Stimulated activated naive B cell treated with anti-CD40 and anti-IgM and Interleukin-4, amounts not matched to agents 10 μg/mL and 1 μg/mL and 100 μg/mL, for 72 hours (primary cell): ENCODE measurements at places on chromosomes 1 and 21.

DNA sequence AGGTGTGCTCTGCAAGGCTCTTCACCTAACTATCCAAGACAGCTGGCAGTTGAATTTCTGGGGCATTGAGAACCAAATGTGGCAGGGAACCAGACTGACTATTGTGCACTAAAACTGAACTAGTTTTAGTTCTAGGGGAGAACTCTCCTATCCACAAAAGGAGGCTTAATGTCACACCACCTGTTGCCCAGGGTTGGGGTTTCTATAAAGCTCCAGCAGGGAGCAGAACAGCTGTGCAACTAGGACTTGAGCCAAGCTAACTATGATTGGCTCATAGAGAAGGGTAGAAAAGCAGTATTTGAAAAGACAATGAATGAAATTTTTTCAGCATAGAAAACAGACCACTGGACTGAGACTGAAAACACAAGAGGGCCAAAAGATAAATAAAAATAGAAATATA lies 53.3 kb upstream of the FGGY start:
- no peak overlapping the region for H3K4me3 ChIP-seq
- H3K4me1 ChIP-seq: no peaks in the 10 kb centered on the region
- H3K36me3 ChIP-seq: peaks cover 5% of the 10 kb centered on the region
- H3K27me3 ChIP-seq: peaks cover 3% of the 10 kb centered on the region
- H3K27ac ChIP-seq: no peak overlapping the region
- no peak for DNase-seq

DNA sequence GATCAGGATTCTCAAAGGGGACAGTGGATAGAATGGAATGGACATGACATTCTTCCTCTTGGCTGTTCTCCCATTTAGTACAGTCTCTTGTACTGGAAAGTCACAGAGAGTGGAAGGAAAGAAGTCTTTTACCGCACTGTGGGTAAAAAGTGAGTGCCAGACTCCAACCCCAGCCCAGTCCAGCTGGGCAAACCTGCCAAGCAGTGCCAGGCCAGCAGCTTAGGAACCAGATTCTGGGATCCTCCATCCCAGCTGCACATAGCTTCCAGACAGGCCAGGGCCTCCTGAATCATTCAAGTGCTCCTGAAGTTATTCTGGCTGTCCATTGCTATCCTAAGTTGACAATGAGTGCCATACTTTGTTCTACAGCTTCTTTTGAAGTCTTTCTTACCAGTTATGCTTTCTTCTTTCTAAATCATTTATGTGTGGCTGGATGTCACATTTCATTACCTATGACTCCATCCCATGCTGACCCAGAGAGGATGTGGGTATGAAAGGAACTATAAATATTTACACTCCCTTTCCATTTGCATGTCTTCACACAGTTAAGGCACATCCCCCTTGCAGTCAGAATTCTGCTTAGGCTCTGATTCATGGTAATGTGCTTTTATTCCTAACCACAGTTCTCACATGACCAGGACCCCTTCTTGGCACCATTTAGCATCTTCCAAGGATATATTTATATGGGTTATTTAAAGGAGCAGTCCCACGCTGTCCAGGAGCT lies 88.9 kb downstream of the AK5 start:
- no peaks in the 10 kb centered on the region for H3K36me3 ChIP-seq
- no peak overlapping the region for H3K4me3 ChIP-seq
- no peak for DNase-seq
- H3K27ac ChIP-seq: no peak overlapping the region
- no peaks in the 10 kb centered on the region for H3K4me1 ChIP-seq

DNA sequence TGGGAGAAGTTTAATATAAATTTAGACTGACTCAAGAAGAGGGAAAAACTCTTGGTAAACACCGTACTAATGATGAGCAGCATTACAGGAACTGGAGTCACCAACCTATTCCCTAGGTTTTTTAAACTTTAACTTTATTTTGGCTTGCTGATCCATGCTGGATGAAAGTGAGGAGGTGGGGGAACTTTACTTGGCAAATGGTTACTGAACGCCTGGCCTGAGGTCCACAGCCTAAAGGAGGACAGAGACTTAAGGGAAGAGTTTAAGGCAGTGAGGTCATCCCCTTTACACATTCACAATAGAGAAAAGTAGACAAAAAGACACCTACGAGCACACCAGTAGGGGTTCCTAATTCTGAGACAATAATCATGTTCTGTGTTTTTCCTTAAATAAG lies 25.6 kb upstream of the A3GALT2 start:
- no peak for DNase-seq
- H3K4me3 ChIP-seq: no peak overlapping the region
- H3K27ac ChIP-seq: no peak overlapping the region

DNA sequence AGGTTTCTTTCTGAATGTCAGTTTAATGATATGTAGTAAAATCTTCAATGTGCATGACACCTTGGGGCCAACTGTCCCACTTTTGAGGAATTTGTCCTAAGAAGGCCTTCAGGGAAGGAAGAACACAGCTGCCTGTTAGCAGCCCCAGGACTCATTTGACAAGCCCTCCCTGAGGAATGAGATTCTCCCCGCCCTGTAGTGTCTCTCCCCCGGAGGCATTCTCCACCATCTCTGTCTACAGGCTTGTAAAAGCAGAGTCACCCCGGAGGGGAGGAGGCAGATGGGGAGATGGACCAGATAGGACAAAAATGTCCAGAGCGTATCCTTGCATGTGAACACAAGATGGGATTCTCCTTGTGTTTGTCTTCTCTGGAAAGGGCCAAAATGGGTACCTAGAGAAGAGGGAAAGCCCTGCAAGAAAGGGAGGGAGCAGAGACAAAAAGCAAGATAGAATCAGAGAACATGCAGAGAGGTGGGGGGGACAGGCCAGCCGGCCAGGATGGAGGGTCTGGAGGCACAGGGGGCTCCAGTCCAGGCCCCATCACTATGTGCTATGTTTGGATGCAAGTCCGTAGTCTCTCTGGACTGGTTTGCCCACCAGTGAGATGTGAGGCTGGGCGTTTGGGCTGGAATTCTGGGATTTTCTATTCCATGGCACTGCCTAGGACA lies 12.0 kb upstream of the WNT3A start:
- no peak for DNase-seq
- H3K27me3 ChIP-seq: peaks cover 27% of the 10 kb centered on the region
- peaks cover 2% of the 10 kb centered on the region for H3K4me1 ChIP-seq
- no peak overlapping the region for H3K27ac ChIP-seq

DNA sequence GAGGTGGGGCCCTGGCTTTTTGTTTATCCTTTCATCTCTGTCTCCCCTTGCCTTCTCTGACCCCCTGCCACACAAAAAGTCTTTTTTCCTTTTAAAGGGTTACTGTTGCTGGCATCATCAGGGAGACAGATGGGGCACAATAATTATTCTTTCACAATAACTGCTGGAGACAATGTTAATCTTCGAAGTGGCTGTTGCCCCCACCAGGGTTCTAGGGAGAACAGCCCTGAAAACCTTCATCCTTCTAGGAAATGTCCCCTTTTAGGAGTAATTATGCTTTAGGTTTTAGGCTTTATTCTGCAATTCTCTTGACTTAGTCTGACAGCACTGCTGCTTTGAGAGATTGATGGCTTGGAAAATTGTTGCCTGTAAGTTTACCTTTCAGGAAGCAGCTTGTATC lies 150.0 kb downstream of the NOS1AP start:
- H3K27me3 ChIP-seq: peaks cover 26% of the 10 kb centered on the region
- no peaks in the 10 kb centered on the region for H3K4me1 ChIP-seq
- no peaks in the 10 kb centered on the region for H3K36me3 ChIP-seq
- no peak for DNase-seq
- H3K27ac ChIP-seq: no peak overlapping the region
- H3K4me3 ChIP-seq: no peak overlapping the region

DNA sequence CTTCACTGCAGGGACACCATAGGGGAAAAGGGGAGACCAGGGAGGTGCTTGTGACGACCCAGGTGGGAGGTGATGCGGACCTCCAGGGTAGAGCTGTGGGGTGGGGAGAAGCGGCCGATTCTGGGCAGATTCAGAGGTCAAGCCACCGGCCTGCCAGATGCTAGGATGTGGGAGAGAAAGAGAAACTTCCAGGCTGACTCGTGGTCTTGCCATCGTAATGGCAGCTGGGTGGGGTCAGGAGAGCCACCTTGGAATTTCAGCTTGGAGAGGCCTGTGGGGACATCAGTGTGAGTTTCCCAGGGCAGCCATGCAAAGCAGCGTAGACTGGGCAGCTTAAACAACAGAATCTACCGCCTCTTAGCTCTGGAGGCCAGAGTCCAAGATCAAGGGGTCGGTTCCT lies 258.0 kb upstream of the VAMP3 start:
- no peak for DNase-seq
- H3K27ac ChIP-seq: no peak overlapping the region
- H3K27me3 ChIP-seq: peaks cover 14% of the 10 kb centered on the region
- no peaks in the 10 kb centered on the region for H3K4me1 ChIP-seq
- H3K4me3 ChIP-seq: no peak overlapping the region

GRCh38 chr1:166836733-166837132 lies 2.5 kb upstream of the POGK start:
- no peak overlapping the region for H3K4me3 ChIP-seq
- peaks cover 13% of the 10 kb centered on the region for H3K27me3 ChIP-seq
- no peak overlapping the region for H3K27ac ChIP-seq

DNA sequence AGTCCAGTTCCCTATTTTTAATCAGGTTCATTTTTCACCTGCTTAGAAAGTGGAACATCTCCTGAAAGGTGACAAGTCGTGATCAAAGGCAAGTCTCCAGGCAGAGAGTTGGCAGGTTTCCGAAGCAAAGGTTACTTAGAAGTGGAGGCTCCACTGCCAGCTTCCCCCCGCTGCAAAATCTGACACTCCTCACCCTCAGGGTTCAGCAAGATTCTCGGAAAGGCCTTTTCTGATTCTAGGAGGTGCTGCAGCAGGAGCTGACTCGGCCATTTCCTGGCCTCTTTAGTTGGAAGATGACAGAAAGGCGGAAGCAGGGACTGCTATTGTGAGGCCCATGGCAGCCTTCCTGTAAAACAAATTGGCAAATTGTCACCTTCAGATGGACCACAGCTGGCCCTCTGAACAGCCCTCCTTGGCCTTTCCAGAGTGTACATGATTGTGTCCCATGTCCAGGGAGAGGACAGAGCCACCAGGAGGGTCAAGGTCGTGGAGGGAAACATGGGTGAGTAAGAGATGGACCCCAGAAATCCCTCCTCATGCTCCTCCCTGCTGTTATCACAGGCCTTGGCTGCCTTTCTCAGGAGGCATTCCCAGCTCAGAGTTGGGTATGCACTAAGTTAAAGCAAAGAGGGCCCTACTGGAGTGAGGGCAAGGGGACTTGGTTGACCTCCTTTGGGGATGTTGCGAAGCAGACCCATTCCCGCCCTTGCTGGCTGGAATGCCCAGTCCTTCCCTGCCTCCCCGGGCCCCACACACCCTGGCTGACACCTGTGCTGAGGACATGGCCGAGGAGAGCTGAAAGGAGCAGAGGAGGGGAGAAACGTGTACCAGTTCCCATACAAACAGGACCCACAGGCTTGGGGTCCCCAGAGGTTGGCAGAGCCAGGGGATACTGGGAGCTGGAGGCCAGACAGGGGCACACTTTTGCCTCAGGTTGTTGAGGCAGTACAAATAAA lies 115.5 kb upstream of the IRF2BP2 start:
- H3K4me1 ChIP-seq: peaks cover 86% of the 10 kb centered on the region
- no peak for DNase-seq
- no peaks in the 10 kb centered on the region for H3K36me3 ChIP-seq
- peak overlapping the region; percentile 68 for H3K4me3 ChIP-seq
- H3K27me3 ChIP-seq: no peaks in the 10 kb centered on the region
- peak overlapping the region; percentile 91 for H3K27ac ChIP-seq

DNA sequence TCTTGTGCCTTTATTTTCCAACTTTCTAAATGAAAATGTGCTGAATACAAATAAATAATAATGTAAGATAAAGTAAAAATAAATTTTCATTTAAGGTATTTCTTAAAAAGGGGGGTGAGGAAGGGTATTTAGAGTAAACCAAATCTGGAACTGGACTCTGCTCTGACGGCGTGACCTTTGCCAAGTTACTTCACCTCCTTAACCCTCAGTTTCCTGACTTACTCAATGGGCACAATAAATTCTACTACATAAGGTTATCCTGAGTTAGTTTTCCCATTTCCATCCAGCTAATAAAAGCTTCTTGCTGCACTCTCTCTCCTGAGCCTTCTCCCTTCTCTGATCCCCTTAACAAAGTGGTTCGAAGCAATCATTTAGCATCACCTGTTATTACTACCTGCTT lies 93.9 kb downstream of the NID1 start:
- no peaks in the 10 kb centered on the region for H3K27me3 ChIP-seq
- peak overlapping the region; percentile 78 for H3K4me3 ChIP-seq
- no peak for DNase-seq
- peaks cover 17% of the 10 kb centered on the region for H3K4me1 ChIP-seq
- peak overlapping the region; percentile 98 for H3K27ac ChIP-seq

GRCh38 chr1:182977480-182977879 lies 24.5 kb upstream of the SHCBP1L start:
- no peak for DNase-seq
- no peak overlapping the region for H3K27ac ChIP-seq
- H3K27me3 ChIP-seq: peaks cover 7% of the 10 kb centered on the region
- no peaks in the 10 kb centered on the region for H3K4me1 ChIP-seq
- H3K4me3 ChIP-seq: no peak overlapping the region

GRCh38 chr1:67190410-67190809 lies 24.2 kb downstream of the IL23R start:
- H3K27ac ChIP-seq: no peak overlapping the region
- no peaks in the 10 kb centered on the region for H3K27me3 ChIP-seq
- H3K36me3 ChIP-seq: no peaks in the 10 kb centered on the region
- no peak overlapping the region for H3K4me3 ChIP-seq

DNA sequence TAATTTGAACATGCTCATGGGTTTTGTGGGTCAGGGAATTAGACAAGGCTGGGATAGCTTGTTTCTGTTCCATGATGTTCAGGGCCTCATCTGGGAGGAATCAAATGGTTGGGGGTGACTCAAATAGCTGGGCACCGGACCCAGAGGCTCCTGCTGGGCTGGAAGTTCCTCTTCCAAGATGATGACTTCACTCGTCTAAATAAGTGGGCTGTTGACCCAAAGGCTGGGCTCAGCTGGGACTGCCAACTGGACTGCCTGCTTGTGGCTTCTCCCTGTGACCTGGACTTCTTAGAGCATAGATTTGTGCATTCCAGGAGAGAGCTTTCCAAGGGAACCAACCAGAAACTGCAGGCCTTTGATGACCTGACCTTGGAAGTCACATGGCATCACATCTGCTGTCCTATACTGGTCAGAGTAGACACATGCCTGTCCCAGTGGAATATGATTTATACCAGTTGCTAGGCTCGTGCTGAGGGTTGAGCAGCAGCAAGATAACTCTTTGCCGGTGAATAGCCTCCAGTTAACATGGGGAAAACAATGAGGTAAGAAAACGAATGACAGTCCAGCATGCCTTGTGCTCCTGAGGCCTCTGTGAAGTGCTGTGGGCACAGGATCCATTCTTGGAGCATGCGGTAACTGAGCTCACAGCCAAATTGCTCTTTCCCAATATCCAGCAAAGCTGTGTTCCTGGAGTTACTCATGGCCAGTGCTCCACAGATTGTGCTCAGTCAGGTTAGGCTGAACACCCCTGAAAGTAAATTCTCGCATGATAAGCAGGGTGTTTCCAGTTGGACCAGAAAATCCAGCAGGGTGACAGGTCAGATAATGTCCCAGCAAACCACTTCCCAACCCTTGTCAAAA lies 272.9 kb upstream of the TMEM51 start:
- H3K27me3 ChIP-seq: no peaks in the 10 kb centered on the region
- H3K4me1 ChIP-seq: peaks cover 18% of the 10 kb centered on the region
- no peaks in the 10 kb centered on the region for H3K36me3 ChIP-seq
- no peak overlapping the region for H3K27ac ChIP-seq
- no peak overlapping the region for H3K4me3 ChIP-seq

GRCh38 chr1:220556641-220557040 lies 28.7 kb downstream of the MARK1 start:
- H3K36me3 ChIP-seq: no peaks in the 10 kb centered on the region
- no peaks in the 10 kb centered on the region for H3K4me1 ChIP-seq
- DNase-seq: no peak
- no peak overlapping the region for H3K4me3 ChIP-seq
- H3K27me3 ChIP-seq: peaks cover 5% of the 10 kb centered on the region
